ENCODE measurements at places on chromosomes 5 and 9.

GRCh38 chr9:14277244-14277643 lies 36.7 kb downstream of the NFIB start:
- no peak for DNase-seq

DNA sequence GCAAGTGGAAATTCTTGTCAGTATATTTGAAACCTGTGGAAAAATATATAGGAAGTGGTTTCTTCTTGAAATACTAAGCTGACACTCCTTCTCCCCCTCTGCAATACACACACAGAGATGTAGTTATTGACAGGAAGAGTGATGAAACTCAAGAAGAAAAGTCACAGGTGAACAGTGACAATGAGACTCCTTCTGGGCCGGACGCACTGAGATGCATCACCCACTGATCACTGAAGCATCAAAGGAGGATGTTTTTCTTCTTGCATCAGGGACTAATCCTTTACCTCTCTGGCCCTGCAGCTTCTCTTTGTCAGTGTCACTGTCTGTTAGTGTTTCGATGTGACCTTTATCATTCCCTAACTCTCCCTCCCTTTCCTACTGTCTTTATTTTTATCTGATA lies 1864.2 kb upstream of the C9orf72 start:
- no peak for DNase-seq

DNA sequence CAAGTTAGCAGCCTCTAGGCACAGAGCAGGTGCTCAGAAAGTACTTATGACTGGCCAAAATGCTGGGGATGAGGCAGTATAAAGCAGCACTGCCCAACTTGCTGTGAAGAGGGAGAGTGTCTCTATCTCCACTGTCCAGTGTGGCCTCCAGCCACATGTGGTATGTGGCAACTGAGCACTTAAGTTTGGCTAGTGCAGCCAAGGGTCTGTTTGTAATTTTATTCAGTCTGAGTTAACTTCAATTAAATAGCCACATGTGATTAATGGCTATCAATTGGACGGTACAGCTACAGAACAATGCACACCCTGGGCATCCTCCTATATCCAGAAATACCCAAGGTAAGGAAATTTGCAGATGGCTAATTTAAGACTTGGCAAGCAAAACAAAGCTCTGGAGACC lies 26.9 kb downstream of the ROR2 start:
- DNase-seq, result no peak

DNA sequence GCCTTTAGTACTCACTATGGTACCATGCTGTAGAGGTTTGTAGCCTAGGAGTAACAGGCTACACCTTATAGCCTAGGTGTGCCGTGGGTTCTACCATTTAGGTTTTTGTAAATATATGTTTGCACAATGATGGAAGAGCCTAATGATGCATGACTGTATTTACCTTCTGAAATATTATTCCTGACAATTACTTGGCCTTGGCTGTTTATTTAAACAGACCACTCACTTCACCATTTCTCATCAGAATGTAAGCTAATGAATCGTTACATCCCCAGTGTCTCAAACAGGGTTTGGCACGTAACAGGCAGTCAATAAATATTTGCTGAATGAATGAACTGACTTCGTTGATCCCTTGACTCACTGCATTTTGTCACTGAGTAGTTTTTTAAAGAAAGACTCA lies 93.1 kb downstream of the MED27 start:
- no peak for DNase-seq

DNA sequence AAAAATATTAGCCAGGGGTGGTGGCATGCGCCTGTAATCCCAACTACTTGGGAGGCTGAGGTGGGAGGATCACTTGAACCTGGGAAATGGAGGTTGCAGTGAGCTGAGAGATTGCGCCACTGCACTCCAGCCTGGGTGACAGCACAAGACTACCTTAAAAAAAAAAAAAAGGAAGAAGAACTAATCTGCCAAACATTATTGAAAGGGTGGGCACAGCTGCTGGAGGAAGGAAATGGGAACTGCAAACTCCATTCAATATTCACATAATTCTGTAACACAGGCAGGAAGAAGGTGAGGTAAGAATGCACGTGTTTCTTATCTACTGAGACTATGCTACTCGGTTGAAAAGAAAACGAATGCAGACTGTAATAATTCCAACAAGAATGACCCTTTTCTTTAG lies 121.1 kb upstream of the GNA14 start:
- no peak for DNase-seq

GRCh38 chr5:19616701-19617215 lies 371.2 kb downstream of the CDH18 start:
- no peak for DNase-seq

GRCh38 chr5:86101966-86102365 lies 515.8 kb upstream of the COX7C start:
- DNase-seq, result no peak

- DNase-seq, result no peak
These were observed 80.4 kb downstream of the SLC12A2 start for GRCh38 chr5:128163991-128164390.

DNA sequence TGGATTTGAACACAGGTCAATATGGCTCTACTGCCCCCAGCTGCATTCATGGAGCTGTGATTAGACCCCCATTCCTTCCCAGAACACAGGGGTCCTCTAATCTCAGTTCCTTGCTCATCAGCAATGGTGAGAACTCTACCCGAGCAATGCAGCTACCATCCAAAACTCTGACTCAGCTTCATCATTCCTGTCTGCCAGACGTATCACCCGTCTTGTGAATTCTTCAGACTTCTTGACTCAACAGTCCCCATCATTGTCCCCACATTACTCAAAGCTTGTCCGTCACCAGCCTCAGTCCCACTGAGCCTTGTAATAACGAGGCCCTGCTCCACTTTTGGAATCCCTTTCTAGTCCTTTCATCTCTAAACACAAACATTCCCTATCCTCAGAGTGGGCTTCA lies 36.3 kb upstream of the STX17 start:
- no peak for DNase-seq

- DNase-seq, result no peak
These were observed 30.8 kb downstream of the IPPK start for GRCh38 chr9:92639124-92639523.

DNA sequence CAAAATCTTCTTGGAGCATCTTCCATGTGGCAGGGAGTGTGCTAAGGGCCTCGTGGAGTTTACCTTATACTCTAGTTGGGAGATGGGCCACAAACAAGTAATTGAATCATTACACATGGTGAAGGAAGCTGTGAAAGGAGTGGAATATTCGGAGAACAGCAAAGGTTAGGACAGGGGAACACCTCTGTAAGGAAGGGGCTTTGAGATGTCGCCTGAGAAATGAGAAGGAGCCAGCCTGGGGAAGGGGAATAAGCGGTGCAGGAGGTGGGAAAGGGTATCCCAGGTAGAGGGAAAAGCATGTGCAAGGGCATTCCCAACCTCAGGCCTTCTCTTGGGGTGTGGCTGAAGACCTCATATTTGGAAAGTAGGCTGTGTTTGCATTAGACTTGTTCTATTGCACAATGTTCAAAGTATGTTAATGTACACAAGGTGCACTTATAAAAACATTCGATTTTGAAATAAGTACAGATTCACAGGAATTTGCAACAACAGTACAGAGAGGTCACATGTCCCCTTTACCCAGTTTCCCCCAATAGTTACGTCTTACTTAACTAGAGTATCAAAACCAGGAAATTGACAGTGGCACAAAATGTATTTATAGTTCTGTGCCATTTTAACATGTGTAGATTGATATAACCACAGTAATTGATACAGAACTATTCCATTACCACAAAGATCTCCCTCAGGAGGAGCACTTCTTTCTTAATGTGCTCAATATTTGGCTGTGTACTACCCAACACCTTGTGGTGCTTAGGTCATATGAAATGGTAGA lies 2.4 kb upstream of the STOM start:
- DNase-seq, result no peak

DNA sequence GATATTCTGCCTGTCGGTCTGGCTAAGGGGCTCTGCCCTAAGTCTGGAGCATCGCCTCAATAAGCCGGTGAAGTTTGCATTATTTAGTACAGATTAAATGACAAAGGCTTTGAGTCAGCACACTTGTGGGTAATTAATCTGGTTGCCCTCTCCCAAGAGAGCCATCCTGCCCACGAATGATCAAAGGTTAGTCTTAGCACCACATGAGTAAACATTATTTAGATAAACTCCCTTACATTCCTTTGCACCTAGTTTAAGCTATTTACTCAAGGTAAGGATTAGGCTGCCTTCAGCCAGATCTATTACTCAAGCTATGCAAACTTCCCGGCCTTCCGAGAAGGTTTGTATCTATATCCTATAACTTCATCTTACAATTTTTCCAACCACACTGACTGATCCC lies 572.1 kb downstream of the CHSY3 start:
- DNase-seq, result no peak

- no peak for DNase-seq
These were observed 12.6 kb upstream of the TTC23L start for GRCh38 chr5:34826347-34826746.

DNA sequence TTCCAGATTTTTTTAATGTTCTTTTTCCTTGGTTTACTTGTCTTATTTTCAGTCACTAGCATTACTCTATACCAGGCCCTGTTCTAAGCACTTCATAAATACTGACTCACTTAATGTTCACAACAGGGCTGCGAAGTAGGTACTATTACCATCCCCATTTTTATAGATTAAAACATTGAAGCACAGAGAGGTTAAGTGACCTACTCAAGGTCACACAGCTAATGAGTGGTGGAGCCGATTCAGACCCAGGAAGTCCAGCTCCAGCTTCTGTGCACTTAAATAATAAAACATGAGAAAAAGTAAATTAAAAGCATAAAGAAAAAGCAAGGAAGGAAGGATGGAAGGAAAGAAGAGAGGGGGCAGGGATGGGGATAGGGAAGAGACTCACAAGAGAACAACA lies 45.3 kb upstream of the DNAH5 start:
- no peak for DNase-seq

DNA sequence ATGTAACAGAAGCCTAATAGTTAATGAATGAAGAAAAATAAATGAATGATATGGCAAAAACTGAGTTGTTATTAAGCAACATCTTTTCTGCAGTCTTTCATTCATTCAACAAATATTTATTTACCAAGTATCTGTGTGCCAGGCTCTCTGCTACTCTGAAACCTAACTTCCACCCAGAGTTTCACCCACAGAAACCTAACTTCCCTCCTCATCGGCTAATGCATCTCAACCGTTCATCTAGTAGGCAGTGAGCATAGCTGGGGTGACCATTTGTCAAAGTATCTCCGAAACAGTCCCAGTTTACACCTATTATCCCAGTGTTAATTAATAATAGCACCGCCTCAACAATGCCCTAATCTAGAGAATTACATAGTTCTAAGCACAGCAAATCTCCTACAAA lies 1.5 kb downstream of the TTC39B start:
- DNase-seq, result no peak

DNA sequence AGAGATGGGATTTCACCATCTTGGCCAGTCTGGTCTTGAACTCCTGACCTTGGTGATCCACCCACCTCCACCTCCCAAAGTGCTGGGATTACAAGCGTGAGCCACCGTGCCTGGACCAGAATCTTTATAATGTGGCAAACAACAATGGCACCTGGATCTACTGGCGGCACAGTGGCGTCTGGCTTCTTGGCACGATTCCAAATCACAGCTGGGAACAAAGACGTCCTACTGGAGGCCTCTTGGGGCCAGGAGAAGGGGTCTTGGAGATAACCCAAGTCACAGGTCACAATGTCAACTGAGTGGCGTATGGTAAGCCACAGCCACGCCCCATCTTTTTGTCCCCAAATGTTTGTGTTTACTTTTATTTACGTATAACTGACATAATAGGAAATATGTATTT lies 77.8 kb upstream of the RAPGEF1 start:
- no peak for DNase-seq

DNA sequence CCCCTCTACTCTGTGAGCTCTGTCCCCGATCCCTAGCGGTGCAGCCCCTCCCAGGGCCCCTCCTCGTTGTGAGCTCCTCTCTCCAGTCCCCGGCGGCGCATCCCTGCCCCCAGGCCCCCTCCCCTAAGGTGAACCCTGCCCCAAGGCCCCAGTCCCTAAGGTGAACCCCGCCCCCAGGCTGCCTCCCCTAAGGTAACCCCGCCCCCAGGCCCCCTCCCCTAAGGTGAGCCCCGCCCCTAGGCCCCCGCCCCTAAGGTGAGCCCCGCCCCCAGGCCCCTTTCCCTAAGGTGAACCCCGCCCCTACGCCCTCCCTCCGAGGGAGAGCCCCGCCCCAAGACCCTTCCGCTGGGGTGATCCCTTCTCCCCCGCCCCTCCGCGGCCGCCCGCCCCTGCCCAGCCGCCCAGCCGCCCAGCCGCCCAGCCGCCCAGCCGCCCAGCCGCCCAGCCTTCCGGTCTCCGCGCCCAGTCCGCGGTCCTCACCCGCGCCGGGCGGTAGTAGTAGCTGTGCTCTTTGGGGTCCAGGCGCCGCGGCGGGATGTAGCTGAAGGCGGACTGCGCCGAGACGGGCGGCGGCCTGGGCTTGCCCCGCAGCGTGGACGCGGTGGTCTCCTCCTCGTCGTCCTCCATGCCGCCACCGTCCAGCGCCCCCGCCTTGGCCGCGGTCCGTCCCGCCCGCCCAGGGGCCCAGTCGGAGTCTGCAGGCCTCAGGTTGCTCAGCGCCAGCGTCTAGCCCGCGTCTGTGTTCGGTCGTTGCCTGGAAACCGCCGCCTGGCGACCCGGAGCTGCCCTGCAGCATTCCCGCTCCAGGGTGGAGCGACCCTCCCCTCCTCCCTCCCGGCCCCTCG lies at the start of gene CFAP90:
Gene CFAP90, minus strand, starts transcription at position 739 of the 845 bp plus-strand sequence. Its CDS starts 112 bp downstream, at position 627.
- DNase-seq, result no peak

- DNase-seq, result no peak
These were observed 67.2 kb upstream of the STC2 start for GRCh38 chr5:173395257-173395932.

- DNase-seq, result no peak
These were observed 23.4 kb downstream of the CDK20 start for GRCh38 chr9:87950765-87951488.

GRCh38 chr5:80804332-80804731 lies 149.5 kb upstream of the DHFR start:
- DNase-seq, result no peak

GRCh38 chr9:123369296-123369695 lies 13.3 kb downstream of the CRB2 start:
- DNase-seq, result no peak

DNA sequence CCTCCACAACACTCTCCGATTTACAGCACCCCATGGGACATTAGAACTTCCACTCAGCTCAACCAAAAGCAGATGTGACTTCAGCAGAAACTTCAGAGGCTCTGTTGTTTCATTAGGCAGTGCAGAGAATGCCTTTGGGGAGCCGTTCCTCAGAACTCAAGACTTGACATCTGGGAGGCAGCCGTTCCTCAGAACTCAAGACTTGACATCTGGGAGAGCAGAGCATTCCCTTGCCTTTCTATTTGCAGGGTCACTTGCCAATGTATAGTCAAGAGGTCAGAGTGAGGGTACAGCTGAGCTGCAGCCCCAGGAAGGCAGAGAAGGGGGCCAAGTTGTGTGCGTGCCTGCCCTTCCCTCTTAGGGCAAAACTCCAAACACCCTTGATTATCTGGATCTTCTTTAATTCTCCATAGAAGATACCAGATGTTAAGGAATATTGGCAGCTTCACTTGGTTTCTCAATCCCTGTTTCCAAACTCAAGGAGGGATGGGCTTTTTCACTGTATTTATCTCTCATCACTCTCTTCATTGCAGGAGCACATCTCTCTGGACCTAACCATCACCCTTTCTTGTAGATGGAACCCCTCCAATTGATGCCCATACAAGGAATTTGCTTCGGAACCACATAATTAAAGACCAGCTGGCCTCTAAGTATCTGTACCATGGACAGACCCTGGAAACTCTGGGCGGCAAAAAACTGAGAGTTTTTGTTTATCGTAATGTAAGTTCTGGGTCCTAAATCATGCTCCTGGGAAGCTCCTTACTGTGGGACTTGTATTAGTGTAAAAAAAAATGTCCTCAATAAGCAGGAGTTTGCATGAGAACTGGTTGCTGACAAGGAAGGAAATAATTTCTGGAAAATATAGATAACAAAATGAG lies 25.6 kb downstream of the TGFBI start:
- no peak for DNase-seq
